RWPE2 (cell line): ENCODE measurements at places on chromosomes 4 and X.
A peak's percentile ranks its signal among the peaks of the same experiment; 100 is the strongest.

DNA sequence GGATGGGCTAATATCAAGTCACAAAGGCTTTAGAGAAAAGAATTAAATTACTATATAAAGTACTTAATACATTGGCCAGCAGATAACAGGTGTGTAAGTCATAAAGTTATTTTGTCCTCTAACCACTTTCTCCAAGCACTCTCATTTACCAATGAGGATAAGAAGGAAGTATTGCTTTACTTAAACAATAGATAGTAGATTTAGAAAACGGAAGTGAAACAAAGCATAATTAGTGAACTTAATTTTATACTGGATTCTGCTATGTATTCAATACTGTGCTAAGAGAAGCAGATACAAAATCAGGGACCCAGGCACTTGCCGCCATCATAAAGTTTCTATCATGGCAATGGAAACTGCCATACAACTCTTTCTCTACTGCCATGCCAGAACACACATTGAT lies 24.0 kb downstream of the AFM start:
- no peak for DNase-seq

DNA sequence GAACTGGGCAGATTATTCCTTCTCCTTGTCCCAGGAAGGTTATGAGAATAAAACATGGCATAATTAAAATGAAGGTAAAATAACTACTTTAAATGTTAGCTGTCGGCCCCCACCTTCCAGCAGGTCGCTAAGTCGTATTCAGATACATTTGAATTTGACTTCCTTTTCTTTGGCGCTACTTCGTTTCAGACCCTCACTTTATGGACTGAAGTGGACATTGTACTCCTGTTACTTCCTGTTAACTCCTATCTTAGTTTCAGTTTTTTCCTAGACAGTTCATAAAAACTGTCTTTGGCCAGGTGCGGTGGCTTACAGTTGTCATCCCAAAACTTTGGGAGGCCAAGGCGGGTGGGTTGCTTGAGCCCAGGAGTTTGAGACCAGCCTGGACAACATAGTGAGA lies 5.7 kb downstream of the SYAP1 start:
- no peak for DNase-seq

- no peak for DNase-seq
These were observed 441.9 kb downstream of the INPP4B start for GRCh38 chr4:142404191-142404611.

GRCh38 chr4:102675141-102675540 lies 85.6 kb downstream of the MANBA start:
- no peak for DNase-seq

DNA sequence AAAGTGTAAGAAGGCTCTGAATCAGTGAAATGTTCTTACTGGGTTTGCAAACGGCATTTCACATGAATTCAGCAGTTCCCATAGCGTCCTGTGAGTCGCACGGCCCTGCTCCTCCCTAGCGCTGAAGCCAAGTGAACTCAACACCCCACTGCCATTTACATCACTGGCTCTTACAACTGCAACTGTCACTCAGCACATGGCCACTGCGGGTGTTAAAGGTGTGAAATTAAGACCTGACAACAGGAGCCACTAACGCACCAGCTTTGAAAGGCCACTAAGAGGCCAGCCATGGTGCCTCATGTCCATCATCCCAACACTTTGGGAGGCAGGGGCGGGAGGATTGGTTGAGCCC lies 31.7 kb downstream of the RNF212 start:
- no peak for DNase-seq

DNA sequence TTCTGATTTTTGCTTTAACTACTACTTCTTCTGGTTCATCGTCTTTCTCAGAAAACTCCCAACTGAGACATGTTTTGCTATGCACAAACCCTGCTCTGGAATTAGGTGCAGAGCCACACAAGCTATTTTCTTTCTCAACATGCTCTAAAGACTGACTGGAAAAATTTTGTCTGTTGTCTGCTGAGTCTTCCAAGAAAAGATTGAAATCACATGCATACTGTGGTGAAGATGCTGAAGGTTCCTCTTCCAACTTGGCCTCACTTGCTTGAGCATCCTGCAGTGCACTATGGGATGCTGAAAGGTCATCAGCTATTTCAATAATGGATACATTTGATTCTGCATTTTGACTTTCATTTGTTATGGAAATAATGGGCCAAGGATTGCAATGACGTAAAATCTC lies 24.1 kb downstream of the PIN4 start:
- no peak for DNase-seq

DNA sequence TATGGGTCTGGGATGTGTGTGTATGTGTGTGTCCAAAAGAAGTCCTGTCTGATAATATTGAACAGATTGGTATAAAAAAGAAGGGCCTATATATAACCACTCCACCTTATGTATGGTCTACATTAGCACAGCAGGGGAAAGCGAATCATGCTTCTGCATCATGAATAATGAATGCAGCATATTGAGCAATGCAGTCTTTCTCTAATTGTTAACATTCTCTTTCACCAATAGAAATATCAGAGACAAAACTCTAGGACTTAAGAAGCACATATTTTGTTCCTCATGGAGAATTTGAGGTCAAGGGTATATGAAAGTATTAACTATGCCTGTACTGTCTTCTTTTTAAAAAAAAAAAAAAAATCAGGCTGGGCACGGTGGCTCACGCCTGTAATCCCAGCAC lies 264.3 kb upstream of the NOCT start:
- DNase-seq = no peak

- DNase-seq = no peak
These were observed 138.6 kb downstream of the AMELX start for GRCh38 chrX:11431786-11432185.

DNA sequence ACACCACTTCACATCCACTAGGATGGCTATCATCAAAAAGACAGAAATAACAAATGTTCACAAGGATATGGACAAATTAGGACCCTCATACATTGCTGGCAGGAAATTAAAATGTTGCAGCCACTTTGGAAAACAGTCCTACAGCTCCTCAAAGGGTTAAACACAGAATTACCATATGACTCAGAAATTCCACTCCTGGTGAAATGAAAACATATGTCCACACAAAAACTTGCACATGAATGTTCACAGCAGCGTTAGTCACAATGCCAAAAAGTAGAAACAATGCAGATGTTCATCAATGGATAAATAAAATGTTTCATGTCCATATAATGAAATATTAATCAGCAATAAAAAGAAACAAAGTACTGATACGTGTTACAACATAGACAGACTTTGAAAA lies 15.1 kb downstream of the S100G start:
- DNase-seq = no peak

DNA sequence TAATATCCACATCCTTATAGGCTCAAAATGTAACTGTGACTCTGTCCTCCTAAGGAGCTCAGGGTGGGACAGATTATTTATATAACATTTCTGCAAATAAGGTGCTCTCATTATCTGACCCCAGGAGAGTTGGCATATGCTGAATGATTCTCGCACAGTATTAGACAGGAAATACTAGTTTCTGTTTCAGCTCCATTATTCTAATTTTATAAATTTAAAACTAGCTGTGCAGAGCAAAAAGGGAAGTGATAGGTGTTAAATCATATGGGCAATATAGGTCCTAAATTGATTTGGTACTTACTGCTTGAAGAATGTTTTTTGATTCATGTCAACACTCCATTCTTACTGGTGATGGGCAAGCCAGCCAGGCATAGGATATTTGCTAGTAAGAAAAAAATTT lies 141.5 kb downstream of the GLRA2 start:
- DNase-seq = no peak

- no peak for DNase-seq
These were observed 62.6 kb downstream of the NSUN7 start for GRCh38 chr4:40812386-40812785.

GRCh38 chr4:23972187-23972586 lies 82.3 kb upstream of the PPARGC1A start:
- no peak for DNase-seq

DNA sequence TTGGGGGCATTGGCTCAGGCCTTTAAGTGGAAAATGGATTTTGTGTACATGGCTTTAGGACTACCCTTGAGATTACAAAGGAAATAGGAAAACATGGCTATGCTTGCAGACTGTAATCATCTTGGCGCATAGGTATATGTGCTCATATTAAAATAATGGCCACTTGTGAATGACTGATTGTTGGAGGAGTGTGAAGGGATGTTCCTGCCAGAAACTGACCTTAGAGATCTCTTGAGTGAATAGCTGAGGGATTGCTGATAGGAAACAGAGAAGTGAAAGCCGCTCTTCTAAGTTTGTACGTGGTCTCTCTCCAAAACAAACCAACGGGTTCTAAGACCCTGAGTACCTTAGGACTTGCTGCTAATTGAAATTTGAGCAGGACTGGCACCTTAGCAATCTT lies 186.0 kb downstream of the MGST2 start:
- DNase-seq = no peak

GRCh38 chrX:20500171-20500865 lies 233.6 kb upstream of the RPS6KA3 start:
- DNase-seq = no peak

- no peak for DNase-seq
These were observed 292.7 kb downstream of the FBXW7 start for GRCh38 chr4:152243206-152243605.

DNA sequence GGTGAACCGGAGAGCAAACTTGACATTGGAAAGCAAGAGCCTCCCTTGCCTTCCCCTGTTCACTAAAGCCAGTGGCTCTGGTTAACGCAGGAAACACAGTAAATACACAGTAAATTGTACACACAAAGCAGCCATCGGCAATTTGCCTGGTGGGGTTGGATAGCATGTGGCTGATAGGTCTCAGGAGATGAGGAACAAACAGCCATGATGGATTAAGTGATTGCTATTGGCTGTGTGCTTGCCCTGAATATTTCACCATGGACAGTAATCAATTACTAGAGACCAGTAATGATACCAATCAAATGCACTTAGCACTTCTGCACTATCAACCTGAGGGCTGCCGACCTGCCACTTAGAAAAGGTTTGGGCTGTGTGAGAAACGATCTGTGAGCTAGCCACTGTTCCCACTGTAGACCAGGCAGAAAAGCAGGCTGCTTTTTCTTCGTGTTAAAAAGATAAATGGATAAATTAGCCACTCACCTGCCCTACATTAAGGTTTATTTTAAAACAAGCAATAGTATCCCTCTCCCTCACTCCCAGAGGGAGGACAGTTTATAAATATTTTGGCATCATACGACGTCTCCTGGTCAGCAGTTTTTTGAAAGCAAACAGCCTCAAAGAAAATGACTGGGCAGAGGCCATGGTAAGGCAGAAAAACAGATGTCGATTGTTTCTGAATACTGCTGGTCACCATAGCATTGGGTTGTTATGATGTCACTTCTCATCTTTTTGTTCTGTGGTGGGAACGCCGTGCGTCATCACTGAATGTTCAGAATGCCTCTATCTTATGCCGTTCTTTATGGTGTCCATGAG lies 167.1 kb downstream of the MAML3 start:
- no peak for DNase-seq

- DNase-seq = peak; percentile 75
These were observed 89.8 kb downstream of the EMCN start for GRCh38 chr4:100428051-100428450.

DNA sequence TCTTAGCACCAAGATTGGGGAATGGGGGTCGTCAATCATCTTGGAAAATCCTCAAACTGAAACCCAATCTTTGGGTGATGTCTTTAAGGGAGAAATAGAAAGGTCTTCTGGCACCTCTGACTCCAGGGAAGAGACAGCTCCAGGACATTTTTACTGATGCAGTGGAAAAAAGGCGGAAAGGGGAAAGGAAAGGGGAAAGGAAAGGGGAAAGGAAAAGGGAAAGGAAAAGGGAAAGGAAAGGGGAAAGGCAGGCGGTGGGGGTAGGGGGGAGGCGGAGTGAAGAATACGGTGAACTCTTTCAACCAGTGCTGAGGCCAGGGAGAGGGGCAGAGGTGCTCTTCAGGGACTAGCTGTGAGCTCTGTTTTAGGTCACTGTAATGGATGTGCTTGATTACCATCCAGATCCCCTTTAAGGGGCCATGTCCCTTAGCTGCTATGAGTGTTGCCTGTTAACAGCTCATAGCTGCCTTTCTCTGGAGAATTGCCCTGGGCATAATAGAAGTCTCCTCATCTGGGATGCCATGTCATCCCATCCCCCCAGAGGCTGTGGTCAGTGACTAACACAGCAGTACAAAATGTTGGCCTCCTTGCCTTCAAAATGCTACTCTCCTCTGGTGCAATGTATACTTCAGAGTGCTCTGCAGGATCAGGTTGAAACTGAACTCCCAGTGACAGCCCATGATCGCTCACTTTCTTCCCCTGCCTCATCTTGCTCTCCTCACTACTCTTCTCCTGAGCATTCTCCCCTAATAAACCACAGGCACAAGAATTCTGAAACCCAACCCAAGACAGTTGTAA lies 92.4 kb upstream of the AP1S2 start:
- DNase-seq = peak; percentile 66

GRCh38 chr4:52894443-52894842 lies 32.3 kb downstream of the RASL11B start:
- DNase-seq = no peak

- no peak for DNase-seq
These were observed 1.8 kb upstream of the TMEM164 start for GRCh38 chrX:110000847-110001713.

GRCh38 chr4:71932941-71933340 lies 98.9 kb upstream of the NPFFR2 start:
- no peak for DNase-seq

DNA sequence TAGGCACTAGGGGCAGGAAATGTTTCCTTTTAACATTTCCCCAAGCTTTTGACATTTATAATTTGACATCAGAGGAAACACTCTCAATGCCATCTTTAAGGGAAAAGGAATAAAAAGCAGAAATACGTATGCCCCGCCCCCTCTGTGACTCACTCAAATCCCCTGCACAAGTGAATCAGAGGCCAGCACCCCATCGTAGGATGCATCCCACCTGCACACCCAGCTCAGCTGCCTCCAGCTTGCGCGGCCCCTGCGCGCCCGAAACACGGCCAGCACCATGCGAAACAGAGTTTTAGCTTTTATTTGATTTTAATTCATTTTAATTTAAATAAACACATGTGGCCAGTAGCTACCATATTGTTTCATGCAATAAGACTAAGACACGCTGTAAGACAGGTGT lies 29.5 kb downstream of the ABLIM2 start:
- DNase-seq = no peak

DNA sequence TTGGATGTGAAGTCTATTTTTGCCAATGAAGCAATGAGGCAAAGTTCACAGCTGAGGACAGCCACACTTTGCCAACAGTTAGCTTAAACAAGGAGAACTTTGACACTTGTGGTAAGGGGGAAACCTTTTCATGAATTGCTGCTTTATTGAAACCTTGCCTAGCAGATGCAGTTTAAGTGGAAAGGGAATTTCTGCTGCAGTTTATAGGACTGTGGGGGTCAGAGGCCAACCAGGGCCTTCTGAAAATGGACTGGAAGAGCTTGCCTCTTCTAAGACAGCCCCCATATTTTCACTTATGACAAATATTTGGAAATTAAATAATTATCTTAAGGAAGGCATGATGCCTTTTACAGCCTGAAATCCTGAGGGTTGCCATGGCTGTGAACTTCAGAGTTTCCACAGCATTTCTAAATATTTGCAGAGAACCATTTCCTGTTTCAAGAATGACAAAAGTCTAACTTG lies 550.3 kb downstream of the RAB28 start:
- no peak for DNase-seq

DNA sequence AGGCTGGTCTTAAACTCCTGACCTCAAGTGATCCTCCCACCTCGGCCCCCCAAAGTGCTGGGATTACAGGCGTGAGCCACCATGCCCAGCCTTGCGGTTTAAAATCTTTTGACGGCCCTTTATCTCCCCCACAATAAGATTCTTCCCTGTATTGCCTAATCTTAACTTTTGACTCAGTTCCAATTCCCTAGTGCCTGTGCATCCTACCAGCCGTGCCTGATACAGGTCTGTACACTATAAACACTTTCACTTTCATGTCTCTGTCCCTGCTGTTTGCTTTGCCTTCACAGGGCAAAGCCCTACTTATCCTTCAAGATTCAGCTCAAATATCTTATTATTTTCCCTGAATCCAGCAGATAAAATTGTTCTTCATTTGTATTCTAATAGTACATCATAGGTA lies 74.6 kb downstream of the WDR44 start:
- no peak for DNase-seq
